Fibroblast of the conjunctiva (primary cell): ENCODE measurements at places on chromosomes 2 and 18.

DNA sequence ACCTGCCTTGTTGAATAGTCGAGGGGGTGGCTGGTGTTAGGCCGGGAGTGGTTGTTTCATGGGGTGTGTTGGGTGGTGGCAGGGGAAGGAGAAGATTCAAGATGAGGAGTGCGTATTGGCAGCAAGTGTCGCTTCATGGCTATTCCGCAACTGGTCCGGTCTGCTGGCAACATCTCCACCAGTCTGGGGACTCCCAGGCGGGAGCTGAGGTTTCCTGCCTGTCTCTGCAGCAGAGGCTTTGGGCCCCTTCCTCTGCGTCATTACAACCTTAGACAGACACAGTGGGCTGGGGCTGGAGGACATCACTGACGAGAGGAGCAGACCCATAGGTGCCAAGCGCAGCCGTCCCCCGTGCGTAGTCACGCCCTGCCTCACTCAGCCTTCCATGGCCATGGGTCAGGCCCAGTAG is 64.0 kb upstream of the MCFD2 start:
- no peak for DNase-seq

DNA sequence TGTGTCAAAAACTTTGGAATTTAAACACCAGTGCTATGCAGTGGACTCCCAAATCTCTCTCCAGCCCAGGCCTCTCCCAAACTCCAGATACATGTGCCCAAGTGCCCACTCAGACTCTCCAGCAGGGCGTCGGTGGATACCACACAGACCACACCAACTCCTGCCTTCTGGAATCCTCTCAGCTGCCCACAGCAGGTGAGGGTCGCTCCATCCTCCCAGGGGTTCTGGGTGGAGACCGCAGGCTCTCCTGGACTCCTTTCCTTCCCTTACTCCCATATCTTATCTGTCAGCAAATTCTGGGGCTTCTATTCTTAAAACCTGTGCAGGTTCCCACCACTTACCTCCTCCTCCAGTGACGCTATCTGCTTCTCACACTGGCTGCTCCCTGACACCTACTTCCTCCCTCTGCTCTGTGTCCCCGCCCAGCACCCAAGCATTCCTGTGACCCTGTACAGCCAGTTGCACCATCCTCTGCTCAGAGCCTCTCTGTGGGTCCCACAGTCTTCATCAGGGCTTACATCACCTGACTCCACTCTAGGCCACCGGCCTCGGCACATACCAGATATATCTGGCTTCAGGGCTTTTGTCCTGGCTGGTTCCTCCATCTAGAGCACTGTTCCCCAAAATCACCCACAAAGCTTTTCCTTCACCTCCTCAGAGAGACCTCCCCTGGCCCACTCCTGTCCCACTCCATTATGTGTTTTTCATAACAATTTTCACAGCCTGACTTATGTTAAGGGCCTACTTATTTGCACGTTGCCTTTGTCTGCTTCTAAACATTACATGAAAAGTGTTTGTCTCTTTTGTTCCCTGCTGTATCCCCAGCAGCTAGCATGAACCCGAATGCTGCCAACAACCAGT is 2.6 kb upstream of the IMP4 start:
- DNase-seq = no peak

DNA sequence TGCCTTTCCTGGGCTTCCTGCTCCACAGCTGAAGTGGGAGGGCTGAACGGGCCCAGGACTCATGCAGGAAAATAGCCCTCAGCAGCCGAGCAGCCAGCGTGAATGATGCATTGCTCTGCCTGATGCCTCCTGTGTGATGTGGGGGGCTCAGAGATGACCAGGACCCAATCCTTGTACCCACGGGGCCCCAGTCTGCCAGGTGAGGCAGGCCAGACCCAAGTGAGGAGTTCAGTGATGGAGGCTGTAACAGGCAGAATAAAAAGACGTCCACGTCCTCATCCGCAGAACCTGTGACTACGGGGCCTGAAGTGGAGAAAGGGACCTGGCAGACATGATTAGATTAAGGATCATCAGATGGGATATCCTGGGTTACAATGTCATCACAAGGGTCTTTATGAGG is 194.9 kb upstream of the HDAC4 start:
- no peak for DNase-seq

DNA sequence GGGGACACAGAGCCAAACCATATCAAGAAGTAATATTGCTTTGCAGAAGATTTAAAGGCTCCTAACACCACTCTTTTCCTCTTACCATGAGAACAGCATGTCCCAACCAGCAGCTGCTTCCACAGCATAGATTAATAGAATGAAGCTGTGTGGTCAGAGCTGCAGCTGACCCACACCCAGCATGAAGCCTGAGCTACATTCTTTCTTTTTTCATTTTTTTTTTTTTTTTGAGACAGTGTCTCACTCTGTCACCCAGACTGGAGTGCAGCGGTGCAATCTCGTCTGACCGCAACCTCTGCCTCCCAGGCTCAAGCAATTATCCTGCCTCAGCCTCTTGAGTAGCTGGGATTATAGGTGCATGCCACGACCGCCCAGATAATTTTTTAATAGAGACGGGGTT is 289.8 kb downstream of the RAD51AP2 start:
- no peak for DNase-seq

DNA sequence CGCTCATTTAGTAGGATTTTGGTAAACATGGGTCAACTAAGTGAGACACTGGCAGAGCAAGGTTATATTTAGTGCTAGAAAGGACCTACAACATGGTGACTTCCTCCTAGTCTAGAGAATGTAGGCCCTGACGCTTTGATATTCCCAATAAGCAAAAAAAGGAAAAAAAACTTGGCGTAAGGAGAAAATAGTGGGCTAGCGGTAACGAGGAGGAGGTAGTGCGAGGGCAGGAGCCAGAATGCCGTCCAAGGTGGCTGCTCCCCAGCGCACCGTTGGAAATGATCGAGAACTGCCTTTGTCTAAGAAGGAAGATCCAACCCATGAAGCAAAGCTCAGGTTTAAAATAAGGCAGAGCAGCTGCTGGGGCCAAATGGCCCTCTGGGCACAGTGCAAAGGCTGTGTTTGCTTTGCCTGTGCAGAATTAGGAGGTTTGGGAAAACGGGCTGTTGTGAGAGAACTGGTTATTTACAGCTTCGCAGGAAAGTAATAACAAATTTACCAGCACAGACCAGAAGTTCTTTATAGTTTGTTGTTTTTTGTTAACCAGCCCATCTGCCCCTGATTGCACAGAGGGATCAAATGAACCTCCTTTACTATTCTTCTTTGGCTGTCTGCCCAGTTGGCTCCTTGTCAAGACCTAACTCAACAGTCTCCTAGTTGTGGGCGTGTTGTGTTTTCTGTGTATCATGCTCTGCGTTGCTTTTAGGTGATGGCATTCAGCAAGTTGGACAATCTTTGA is 86.6 kb downstream of the ITGB1BP1 start:
- peak; percentile 93 for DNase-seq

- no peak for DNase-seq
Observed at GRCh38 chr2:168431301-168432024, 24.6 kb upstream of the CERS6 start.
